CD4-positive, alpha-beta T cell treated with Interleukin-1 beta for 1 hour (primary cell): ENCODE measurements at places on chromosomes 4 and X.

- no peak for DNase-seq
Measured at GRCh38 chr4:148059617-148060180, 327.8 kb downstream of the ARHGAP10 start.

- DNase-seq, result no peak
Measured at GRCh38 chr4:33772582-33772981, 2471.7 kb downstream of the ARAP2 start.

DNA sequence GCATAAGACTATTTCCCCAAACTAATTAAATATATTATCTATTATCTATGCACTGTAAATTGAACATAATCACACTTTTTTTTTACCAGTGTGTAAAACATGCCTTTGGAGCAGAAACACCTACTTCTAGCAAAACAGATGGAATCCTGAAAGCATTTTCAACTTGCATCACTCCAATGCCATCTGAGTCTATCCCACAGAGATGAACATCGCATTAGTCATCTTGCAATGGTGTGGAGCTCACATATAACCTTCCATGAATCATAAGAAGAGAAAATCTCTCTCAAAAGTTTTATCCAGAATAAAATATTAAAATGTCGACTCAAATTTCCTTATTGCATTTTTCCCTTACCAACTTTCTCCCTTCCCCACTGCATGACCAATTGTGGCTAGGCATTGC is 406.7 kb upstream of the ACTRT1 start:
- no peak for DNase-seq

DNA sequence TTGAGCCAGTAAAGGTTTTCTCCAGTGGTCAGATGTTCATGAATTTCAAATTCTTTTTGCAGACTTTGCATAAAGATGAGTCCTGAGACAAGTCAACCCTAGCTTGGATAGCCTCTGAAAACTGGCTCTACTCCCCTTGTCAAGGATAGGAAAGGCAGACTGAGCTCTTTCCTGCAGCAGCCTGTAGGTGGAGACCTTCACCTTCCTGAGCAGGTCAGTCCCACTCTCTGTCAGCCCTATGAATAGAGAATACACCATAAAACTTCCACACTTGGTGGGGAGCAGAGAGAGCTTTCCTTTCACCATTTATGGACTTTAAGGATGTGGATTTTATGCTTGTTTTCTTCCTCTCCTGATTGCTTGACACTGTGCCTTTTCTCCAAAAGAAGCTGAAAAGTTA is 41.9 kb downstream of the PCDH19 start:
- DNase-seq, result no peak

DNA sequence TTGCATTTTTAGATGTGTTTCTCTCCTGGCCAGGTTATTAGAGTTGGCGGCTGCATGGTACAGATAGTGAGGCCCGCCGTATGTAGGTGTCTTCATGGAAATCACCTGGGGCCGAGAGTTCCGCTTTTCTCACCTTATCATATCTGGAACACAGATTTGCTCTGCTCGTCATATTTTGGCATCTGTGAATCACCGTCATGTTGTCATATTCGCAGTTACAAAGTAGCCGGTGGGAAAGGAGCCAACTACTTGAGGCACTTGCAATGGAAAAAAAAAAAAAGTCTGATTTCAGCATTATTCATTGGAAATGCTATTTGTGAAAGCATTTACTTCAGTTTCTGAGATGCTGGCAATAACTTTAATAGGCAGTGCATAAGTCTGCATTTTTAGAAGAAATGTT is 1715.2 kb upstream of the TENM3 start:
- DNase-seq, result no peak

DNA sequence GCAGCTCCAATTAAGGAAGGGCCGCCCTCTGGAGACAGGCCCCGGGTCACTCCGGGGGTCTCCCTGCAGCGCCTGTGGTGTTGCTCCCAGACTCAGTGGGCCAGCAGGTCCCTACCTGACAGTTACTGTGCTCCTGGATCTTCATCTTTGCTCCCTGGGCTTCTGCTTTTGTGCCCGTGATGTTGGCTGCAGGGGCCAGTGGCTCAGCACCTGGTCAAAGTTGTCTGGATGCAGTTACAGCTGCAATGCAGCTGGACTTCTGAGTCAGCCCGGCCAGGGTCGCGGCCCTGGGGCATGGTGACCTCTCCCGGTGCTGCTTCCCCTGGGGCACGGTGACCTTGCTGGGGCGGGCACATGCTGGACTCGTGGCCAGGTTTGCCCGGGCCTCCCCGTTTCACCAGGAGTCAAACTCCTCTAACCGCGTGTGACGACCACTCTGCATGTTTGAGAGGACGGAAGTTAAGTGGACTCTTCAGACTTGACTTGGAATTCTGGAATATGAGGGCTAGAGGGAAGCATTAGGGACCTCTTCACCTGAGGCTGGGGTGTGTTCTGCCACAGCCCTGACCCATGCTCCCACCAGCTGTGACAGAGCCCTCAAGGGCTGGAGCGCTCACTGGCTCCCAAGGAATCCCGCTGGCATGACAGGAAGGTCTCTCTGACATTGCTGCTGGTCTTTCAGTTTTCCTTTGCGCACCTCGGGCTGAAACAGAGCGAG is 3.7 kb downstream of the CTAG2 start:
- DNase-seq, result no peak

DNA sequence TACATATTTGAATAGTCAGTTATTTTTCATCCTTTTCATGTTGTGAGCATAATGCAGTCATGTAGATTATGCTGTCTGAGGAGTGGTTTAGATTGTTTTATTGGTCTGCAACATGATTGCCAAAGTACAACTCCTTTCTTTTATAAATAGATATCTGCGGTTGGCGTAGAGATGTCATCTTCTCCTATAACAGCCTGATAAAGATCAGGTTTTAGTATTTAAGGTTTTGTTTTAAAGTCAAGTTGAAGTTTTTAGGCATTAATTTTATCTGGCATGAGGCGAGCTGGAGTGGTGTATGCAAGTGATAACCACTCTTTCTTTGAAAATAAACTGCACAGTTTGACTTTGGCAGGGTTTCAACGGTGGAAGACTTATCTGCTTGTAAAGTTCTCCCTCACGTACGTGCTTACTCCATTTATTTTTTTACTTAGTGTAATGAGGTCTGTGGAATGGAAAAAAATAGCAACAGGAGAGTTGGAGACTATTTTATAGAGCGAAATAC is 126.3 kb downstream of the FBXO8 start:
- no peak for DNase-seq

GRCh38 chrX:72716766-72717165 is 2.7 kb upstream of the PHKA1 start:
- no peak for DNase-seq

DNA sequence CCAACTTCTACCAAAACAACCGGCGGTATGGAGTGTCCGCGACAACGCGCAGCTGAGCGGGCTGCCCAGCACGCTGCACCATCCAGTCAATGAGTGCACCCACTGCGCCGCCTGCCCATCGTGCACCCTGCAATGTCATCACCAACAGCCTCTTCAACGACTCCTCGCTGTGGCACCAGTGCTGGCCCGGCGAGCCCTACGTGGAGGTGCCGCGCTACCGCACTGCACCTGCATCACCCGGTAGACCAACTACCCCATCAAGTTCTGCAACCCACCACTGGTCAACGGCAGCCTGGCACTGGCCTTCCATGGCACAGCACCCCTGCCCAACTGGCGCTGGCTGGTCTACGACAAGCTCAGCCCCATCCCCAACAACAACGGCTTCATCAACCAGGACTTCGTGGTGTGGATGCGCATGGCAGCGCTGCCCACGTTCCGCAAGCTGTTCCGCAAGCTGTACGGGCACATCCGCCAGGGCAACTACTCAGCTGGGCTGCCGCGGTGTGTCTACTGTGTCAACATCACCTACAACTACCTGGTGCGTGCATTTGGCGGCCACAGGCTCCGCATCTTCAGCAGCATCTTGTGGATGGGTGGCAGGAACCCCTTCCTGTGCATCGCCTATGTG is 42.8 kb downstream of the IL13RA1 start:
- no peak for DNase-seq

DNA sequence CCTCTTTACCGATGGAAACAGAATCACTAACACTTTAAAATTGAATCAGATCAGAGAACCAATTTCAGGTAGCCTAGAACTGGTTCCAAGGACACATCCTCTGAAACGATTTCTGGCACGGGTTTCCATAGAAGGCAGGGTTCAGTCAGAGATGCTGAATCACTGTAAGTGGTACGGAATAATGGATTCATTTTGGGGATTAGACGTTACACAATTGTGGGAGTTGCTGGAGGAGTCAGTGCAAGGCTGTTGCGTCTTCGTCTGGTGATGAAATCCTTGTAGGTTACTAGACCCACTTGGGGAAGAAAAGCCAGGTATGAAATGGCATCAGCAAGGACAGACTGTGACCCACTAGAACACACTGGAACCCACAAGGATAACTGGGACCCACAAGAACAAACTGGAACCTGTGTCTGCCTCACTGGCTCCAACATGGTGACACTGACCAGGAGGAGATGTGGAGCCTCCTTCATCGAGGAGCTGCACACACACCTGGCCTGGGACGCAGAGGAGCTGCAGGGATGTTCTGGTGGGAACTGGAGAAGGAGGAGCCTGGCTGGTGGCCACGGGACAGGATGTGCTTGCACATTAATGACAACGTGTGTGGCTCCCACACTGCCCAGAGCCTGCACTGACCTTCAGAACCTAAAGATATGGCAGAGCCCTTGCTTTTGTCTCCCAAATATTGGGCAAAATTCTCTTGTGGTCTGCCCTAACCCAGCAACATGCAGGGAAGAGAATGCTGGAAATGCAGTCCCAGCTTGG is 105.1 kb downstream of the TRAPPC11 start:
- DNase-seq, result no peak

GRCh38 chrX:153887385-153887784 is 1.4 kb upstream of the L1CAM start:
- DNase-seq, result no peak

GRCh38 chrX:152072236-152072635 is 66.1 kb downstream of the MAGEA10 start:
- DNase-seq, result no peak

GRCh38 chr4:7334521-7335275 is 100.0 kb downstream of the PSAPL1 start:
- DNase-seq, result no peak

DNA sequence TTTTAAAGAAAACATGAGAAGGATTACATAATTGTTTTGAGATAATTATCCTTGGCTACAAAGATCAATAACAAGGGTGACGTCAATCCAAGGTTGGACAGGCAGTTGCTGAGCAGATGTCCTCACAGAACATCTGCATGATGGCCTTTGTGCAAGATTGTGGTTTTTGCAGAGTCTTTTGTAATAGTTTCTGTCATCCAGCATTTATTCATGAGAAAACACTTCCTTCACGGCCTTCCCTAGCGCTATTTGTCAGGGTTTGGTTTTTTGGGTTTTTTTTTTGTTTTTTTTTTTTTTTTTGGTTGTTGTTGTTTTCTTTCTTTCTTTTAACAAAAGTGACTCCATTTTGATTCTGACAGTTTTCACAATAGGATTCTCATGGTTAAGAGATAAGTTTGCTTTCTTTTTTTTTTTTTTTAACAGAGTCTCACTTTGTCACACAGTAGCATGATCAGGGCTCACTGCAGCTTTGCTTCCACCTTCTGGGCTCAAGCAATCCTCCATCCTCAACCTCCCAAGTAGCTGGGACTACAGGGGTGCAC is 31.5 kb upstream of the ELF2 start:
- DNase-seq, result peak; percentile 24

DNA sequence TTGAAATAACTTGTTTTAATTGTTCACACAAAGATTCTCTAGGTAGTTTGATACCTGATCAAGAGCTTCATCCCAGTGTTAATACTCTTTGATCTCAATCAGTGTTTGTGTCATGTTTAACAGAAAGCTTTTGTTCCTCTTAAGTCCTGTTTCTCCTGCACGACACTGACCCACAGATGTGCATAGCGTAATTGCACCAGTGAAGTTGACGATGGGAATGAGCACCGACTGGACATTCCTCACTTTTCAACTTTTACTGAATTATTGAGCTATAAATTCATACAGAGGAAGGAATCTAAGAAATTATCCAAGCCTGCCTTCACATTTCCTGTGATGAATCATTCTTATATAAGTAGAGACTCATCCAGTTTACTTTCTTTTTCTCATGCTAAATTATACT is 878.7 kb upstream of the TENM3 start:
- DNase-seq, result no peak

GRCh38 chrX:103688946-103689345 is 2.4 kb upstream of the MORF4L2 start:
- no peak for DNase-seq

GRCh38 chr4:25417014-25417413 is 40.0 kb downstream of the ANAPC4 start:
- no peak for DNase-seq

DNA sequence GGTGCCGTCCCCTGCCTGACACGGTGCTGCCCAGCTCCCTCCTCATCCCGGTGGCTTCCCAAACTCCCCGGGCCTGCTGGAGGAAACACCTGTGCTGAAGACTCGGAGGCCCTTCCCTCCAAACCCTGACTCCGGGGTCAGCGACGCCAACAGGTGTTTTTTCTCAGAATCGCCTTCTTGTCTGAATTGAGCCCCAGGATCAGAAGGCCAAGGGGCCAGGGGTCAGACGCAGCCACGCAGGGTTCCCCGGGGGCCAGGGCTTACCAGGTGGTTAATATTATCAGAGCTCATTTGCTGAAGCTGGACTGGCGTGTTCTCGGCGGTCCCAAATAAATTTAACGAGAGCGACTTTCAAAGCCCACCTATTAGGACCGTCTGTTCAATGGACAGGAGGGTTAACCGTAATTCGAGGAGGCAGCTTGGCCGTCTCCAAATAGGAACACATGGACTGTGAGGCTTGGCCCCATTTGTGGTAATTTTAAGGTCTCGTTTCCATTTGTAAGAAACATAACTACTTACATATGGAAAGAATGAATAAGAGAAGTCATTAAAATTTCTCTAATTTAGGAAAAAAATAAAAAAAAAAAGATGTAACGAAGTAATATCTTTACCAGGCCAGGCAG is 239.3 kb downstream of the CRLF2 start:
- no peak for DNase-seq

- DNase-seq, result no peak
Measured at GRCh38 chr4:112055100-112055499, 90.2 kb upstream of the FAM241A start.

- no peak for DNase-seq
Measured at GRCh38 chr4:48570646-48571220, 80.7 kb downstream of the ZAR1 start.

- peak; percentile 95 for DNase-seq
Measured at GRCh38 chr4:53377319-53378170, at the start of gene FIP1L1. TSS of gene FIP1L1 (plus strand) at chr4:53377641. CDS start at chr4:53377839, 198 bp downstream.

DNA sequence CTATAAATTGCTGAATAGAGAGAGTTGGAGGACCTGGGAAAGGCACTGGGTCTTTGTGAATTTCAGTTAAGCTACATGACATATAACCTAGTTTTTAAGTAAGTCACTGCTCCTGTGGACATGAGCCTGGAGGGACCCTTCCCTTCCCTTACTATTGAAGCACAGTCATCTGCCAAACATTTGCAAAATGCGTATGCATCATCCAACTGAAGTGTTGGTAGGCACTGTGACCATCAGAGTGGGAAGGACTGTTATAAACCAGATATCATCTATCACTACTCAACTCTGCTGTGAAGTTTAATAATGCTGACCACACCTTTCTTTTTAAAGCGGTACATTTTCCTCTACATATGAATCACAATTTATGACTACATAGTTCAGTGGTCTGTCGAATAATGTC is 5.2 kb downstream of the GABRA3 start:
- no peak for DNase-seq
